ENCODE measurements at places on chromosomes 5 and 9.

DNA sequence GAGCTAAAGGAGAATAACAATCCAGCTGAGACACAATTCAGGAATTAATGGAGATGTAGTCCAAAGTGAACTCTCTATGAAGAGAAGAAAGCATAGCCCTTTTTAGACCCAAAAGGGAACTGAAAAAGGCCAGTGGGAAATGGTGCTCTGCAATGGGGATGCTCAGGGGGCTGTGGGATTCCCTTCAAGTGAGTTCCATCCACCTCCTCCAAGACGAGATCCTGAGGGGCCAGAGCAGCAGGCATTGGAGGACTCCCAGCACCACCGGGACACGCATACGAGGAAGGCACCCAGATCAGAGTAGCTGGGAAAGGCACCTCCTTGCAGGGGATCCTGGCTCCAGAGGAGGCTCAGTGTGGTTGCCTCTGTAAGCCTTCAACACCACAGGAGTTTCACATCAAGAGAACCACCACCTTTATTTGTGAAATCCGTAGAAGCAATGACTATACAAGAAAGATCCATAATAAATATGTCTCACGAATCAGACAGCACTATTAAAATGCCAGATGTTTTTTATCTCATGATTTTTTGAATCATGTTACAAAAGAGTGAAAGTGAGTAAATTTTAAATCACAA is 288.2 kb downstream of the MED10 start:
- DNase-seq = no peak

GRCh38 chr9:117704597-117704996 is 394 bp downstream of the TLR4 start:
- no peak for DNase-seq

- no peak for DNase-seq
Observed at GRCh38 chr9:84841931-84842330, 172.4 kb downstream of the NTRK2 start.

- DNase-seq = no peak
Observed at GRCh38 chr9:127386249-127386648, 10.7 kb upstream of the SLC2A8 start.

GRCh38 chr5:43104057-43104456 is 16.7 kb upstream of the ZNF131 start:
- no peak for DNase-seq

DNA sequence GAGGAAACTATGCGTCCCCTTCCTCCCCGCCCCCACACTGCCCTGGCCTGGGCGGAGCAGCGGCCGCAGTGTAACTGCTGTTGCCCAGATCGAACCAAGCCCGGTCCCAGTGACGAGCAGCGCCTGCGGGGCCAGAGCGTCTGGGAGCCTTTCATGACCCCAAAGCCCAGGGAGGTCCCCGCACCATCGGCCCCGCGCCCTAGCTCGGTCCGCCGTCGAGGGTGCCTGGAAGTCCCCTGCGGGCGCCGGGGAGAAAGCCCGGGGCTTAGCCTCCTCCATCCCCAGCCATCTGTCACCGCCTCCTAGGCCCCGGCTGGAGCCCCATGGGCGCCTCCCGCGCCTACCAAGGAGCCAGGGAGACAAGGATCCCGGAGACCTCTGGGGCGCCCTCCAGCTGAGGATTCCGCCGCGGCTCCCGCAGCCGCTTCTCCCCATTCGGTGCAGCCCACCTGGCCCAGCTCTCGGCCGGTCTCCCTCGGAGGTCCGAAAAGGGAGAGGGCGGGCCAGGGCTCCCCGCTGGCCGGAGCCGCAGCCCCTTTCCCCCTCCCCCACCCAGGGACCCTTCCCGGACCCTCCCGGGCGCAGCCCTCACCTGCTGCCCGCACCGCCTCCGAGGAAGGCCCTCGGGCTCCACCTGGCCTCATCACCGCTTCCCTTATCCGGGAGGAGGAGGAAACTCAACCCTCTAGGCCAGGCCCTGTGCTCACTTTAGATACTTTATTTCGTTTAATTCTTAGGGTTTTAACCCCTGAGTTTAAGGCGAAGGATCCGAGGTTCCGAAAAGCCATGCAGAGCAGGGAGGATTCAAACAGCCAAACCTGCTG is 45.6 kb downstream of the APTX start:
- no peak for DNase-seq

- peak; percentile 76 for DNase-seq
Observed at GRCh38 chr9:131289301-131290035, at the start of gene PLPP7. Gene PLPP7, plus strand, starts transcription at chr9:131289723. Its CDS starts 275 bp downstream, at chr9:131289998.

GRCh38 chr9:76003041-76003440 is 112.6 kb downstream of the PCSK5 start:
- no peak for DNase-seq

GRCh38 chr9:84278130-84278529 is 62.4 kb downstream of the SLC28A3 start:
- no peak for DNase-seq

- peak; percentile 30 for DNase-seq
Observed at GRCh38 chr5:110333384-110333783, 393.1 kb downstream of the TMEM232 start.

- DNase-seq = no peak
Observed at GRCh38 chr9:38018241-38018957, 50.6 kb downstream of the SHB start.

- peak; percentile 86 for DNase-seq
Observed at GRCh38 chr5:119070578-119070827, 384 bp upstream of the DMXL1 start.

DNA sequence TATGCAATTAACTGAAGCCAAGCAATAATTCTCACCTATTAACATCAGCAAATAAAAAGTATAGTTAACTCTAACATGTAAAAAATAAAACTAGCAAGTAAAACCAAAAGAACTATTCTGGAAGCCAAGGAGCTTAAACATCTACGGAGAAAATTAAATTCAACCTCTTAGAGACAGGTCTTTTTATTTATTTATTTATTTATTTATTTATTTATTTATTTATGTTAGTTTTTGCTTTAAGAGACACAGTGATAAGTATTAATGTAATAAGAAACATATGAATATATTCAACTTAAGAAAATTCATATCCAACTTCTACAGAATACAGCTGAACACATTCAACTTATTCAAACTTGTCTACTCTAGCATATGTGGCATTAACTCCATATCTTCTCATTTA is 472.1 kb upstream of the IZUMO3 start:
- no peak for DNase-seq

GRCh38 chr5:74605759-74606158 is 34.8 kb downstream of the ENC1 start:
- DNase-seq = no peak

- DNase-seq = no peak
Observed at GRCh38 chr5:72125941-72126620, 18.8 kb downstream of the MAP1B start.

DNA sequence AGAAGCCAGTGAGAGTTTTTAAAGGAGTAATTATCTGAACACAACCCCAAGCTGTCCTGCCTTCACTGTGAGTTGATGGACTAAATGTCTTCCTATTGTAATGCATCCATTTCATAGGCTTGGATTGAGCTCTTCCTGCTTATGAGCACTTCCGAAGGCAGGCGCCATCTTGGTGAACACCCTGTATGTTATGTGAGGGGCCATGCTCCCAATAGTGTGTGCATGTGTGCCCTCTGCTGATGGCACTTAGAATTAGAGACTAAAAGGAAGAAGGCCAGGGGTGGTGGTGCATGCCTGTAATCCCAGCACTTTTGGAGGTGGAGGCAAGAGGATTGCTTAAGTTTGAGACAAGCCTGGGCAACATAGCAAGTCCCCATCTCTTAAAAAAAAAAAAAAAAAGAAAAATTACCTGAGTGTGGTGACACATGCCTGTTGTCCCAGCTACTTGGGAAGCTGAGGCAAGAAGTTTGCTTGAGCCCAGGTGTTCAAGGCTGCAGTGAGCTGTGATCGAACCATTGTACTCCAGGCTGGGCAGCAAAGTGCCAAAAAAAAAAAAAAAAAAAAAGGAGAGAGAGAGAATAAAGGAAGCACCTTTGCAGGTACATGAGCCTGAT is 65.0 kb downstream of the C9orf152 start:
- DNase-seq = no peak

- DNase-seq = no peak
Observed at GRCh38 chr5:150655221-150655620, 5.8 kb upstream of the MYOZ3 start.

- DNase-seq = no peak
Observed at GRCh38 chr5:151184316-151185042, 26.9 kb upstream of the ANXA6 start.

- DNase-seq = no peak
Observed at GRCh38 chr5:173458828-173459609, 130.8 kb upstream of the STC2 start.

- DNase-seq = no peak
Observed at GRCh38 chr5:67774267-67774552, 441.3 kb upstream of the PIK3R1 start.

- no peak for DNase-seq
Observed at GRCh38 chr9:83637389-83637788, 14.4 kb downstream of the IDNK start.

DNA sequence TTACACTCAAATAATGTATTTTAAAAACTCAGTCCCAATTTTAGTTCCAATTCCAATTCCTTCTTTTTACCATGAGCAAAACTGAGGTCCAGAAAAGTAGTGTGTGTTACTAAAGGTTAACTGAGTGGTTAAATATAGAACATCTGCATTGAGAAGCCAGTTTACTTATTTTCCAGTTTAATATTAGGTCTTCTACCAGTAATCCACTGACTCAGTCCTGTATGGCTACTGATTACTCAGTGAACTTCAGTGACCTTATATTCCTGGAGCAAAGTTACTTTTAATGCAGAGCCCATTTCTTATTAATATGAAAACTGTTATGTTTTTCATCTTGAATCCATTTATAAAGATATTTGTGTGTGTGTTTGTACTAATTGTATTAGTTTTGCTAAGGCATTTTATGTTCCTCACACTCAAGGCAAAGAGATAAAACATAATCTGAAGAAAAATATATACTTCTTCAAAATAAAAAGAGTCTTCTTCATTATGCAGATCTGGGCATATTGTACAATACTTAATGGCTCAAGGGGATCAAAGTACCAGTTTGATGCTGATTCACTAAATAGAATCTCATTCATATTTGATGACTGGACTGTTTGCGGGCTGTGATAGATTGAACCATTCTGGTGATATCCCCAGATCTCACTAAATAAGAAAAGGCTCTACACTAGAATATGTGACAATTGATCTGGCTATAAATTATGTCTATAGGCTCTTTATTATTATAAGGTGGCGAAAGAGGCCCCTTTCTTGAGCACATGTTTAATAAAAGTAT is 60.8 kb downstream of the DMXL1 start:
- DNase-seq = no peak

- peak; percentile 77 for DNase-seq
Observed at GRCh38 chr5:139638736-139639618, 9.2 kb upstream of the CXXC5 start.

GRCh38 chr5:2761921-2762488 is 10.5 kb upstream of the IRX2 start:
- DNase-seq = no peak

DNA sequence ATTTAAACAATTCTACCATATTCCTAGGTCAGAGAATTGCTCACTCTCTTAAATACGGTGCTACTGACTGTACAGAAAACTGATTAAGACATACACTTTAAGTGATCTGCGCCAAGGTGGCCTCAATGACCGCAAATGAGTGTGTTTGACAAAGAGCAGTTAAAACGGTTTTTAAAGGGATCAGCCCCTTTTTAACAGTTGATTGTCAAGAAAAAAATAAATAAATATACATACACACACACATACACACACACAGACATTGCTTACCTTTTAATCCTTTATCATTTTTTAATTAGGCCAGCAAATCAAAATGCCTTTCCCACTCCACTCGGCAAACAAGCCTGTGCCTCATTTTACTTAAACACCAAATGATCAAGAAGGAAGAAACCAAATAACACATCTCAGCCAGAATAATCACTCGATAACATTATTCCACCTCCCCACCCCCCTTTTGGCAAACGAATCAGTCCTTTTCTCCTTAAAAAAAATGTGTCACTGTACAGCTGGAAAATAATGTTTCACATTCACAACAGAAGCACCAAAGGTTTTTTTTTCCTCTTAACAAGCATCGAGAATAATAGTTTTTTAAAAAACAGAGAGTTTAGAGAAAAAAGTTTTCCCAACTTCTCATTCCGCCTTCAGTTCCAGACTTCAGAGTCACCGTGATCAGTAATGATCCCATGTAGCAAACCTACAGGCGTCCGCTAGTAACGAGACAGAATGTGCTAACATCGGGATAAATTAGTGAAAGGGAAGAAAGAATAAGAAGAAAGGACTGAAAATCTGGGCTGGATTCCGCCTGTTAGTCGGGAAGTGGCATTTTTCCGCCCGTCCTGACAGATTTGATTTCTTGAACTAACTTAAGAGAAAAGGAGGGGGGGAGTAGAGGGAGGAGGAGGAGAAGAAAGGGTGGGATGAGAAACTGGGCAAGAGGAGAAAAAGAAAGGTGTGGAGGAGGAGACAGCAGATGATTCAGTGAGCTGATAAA is at the start of gene ZNF608:
ZNF608 (minus strand) TSS at position 712 of the 988 bp plus-strand sequence. CDS start 1,650 bp downstream, outside the sequence.
- DNase-seq = no peak

GRCh38 chr5:75513841-75514240 is 2.1 kb downstream of the POLK start:
- no peak for DNase-seq

GRCh38 chr5:162160401-162160800 is 92.8 kb downstream of the GABRG2 start:
- DNase-seq = no peak

DNA sequence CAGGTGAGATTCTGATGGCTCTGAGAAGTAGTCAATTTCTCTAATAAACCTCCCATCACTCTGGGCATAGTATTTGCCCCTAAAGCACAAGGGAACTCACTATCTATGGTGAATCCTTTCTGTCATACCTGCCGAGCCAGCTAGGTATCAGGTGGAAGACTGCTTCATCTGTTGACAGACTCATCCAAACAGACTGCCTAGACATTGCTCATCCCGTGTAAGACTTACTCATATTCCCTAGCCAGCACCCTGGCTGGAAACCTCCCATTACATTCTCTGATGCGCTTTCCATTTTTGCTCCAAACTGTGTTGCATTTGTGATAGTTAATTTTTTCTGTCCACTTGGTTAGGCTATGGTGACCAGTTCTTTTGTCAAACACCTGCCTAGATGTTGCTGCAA is 595.9 kb downstream of the DNAH5 start:
- no peak for DNase-seq

DNA sequence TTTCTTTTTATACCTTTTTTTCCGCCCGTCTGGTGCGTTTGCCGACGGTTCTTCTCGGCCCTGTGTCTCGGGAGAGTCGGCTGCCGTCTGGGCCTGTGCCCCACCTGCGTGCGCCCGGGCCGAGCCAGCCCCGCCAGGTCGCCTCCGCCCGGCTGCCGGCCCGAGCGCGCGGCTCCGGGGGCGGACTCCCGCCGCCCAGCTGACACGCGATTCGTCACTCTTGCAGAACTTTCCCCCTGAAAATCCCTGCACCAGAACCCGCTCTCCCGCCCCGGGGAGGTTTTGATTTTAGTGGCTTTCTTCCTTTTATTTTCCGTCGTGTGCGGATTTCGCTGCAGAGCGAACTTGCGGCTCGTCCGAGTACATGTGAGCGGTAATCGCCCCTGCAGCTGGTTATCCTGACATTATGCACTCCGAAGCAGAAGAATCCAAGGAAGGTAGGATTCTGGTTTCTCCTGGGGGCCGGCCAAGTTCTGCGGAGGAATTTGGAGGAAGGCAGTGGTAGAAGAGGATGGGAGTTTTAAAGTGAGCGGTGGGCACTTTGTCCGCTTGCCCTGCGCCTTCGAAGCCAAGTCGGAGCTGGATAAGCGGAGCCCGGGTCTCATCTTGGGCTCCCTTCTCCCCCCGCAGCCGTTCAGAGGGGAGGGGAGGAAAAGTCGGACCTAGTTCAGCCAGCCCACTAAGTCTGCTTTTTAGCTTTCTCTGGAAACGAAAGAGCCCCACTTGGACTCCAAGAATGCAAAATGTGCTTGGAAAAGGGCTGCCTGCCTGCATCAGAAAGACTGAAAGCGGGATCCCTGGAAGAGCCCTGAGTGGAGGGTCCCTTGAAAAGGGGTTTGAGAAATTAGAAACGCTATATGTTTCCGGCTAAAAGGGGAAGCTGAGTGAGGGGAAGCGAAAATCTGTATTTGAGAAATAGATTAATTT is at the start of gene TNFAIP8:
TNFAIP8 (plus strand) TSS at position 335 of the 927 bp plus-strand sequence; CDS start at position 407, 72 bp downstream.
- DNase-seq = no peak
